ENCODE measurements at places on chromosomes 1 and 21.

GRCh38 chr1:180363246-180363995 lies 133.4 kb downstream of the LHX4 start:
- DNase-seq = no peak

DNA sequence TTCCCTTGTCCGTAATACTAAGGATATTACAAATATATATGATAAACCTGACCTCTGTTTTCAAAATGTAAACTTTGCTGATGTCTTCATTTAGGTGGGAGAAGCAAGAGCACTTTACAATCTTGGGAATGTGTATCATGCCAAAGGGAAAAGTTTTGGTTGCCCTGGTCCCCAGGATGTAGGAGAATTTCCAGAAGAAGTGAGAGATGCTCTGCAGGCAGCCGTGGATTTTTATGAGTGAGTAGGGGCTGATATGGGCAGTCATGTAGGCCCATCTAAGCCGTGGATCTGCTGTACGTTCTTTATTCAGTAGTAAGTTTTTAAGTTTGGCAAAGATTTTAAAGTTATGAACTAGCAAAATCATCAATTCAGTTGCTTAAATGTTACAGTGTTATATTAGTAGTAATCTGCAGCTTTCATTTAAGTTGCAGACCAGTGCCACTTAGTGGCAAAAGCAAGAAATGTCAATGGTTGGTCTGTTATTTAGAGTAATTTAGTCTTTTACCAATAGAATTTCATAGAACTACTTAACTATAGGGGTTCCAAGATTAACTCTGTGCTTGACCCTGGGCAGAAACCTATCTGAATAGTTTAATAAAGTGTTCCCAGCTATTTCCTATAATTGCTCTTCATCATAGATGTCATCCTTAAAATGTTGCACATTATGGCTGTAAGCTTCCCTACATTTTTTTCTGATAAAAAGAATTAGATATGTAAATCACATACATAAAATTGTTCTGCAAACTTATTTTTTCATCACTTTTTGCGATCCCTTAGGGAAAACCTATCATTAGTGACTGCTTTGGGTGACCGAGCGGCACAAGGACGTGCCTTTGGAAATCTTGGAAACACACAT lies 21.3 kb downstream of the GPSM2 start:
- peak; percentile 60 for DNase-seq

DNA sequence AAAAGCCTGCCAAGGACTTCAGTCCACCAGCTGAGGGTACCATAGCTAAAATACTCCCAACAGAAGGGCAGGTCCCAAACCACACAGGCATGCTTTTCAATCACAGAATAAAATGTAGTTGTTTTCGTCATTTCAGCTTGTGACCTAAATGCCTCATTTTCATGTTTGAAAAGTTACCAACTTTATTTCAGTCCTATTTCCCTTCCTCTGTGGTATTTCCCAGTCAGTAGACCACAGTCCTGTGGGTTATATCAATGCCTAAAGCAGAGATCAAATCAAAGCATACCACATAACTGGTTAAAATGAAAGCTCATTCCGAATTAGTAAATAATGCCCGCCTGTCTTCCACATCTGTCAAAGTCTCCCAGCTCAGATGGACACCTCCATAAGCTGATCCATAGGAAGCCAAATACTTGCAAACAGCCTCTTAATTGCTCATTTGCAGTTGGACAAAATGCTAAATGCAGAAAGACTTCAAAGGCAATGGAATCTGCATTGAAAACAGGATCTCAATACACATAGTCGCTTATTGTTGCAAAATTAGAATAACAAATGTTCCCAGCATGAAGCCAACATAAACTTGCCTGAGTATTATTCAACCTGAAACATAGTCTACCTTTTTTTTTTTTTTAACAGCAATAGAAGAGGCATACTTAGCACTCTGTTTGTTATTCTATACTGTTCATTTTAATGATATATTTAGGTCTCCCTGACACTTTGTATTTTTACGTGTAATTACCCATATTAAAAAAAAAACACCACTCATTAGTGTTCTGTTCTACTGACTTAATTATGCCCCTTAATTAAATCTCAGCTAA lies 53.9 kb downstream of the NR5A2 start:
- DNase-seq = no peak

DNA sequence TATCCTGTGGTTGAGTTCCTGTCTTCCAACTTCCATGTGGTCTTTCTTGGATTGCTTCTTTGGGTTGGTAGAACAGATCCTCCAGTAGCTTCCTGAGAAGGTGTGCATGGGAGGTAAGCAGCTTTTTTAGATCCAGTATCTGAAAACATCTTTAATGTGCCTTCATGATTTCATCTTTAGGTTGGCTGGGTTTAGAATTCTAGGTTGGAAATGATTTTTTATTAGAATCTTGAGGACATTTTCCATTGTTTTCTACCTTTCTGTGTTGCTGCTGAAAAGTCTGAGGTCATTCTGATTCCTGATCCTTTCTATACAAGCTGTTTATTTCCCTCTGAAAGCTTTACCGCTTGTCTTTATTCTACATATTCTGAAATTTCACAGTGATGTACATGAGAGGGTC lies 94.8 kb downstream of the PEX14 start:
- no peak for DNase-seq

GRCh38 chr1:228349701-228350171 lies 56.9 kb downstream of the TRIM11 start:
- DNase-seq = no peak

DNA sequence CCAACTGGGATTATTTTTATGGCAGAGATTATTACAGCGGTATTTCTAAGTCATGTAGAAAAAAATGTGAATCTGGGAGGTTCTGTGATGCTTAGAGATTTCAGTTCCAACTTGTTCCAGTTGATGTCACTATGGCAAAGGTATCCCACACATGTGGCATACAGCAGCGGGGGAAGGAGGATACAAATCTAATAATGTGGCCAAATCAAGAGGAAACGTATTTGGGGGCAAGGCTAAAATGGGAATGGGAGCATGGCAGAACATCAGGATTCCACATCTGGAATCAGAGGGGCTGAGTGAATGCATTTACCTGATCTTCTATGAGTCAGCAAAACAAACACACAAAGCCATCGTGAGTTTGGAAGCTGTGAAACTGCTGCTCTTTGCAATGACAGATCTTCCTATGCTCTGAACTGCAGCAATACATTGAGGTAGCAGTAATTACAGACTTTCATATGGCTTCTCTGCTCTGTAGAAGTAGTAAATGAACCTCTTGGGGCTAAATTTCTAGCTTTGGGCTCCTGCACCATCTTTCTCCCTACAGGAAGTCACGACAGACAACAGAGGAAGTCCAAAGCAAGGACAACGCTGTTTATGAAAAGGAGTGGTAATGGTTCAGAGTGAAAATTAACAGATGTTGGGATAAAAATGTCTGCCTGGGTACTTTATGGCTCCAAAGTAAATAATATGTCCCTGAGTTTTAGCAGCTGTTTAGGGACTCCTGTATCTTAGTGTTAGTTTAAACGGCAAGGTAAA lies 55.5 kb downstream of the GABPA start:
- peak; percentile 47 for DNase-seq

DNA sequence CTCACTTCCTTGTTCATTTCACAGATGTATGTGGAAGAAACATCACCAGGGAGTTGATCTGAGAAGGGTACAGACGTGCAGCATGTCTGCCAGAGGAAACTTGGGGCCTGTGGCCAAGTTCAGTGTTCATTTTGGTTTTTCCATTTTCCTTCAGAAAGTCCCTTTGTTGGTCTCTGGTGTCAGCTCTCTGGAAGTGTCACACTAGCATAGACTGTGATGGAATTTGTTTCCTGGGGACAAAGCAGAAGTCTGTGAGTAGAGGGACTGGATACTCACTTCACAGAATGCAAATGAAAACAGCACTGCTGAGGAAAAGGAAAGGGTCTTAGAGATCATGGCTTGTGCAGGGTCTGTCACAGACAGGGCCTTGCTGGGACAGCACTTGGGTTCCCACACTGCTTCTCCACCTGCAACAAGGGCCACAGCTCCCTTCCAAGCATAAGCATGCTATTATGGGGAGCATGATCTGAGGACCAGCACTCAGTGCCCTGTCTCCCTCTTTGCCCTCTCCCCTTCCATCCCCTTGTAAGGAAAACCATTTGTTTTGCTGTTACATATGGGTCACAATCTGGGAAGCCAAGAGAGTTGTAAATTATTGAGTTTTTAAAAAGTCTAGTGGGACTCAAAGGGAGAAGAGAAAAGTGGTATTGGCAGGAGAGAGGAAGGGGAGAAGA lies 31.4 kb upstream of the CD84 start:
- DNase-seq = no peak

DNA sequence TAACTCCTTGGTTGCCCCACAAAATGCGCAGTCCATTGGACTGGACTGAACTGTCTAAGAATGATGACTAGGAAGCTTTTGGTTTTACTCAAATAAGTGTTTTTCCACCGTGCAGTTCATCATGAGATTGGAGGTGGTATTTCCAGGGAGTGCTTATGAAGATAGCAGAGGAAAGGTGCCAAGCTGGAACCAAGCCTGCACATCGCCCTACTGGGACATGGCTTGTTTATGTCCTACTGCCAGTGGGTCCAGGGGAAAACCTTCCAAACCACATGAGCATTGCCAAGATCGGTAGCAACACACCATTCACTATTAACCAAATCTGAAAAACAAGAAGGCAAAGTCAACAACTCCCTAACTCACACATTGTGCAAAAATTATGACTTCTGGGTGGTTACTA lies 54.7 kb upstream of the DSCAM start:
- no peak for DNase-seq

GRCh38 chr1:69673321-69673720 lies 105.6 kb downstream of the LRRC7 start:
- no peak for DNase-seq

DNA sequence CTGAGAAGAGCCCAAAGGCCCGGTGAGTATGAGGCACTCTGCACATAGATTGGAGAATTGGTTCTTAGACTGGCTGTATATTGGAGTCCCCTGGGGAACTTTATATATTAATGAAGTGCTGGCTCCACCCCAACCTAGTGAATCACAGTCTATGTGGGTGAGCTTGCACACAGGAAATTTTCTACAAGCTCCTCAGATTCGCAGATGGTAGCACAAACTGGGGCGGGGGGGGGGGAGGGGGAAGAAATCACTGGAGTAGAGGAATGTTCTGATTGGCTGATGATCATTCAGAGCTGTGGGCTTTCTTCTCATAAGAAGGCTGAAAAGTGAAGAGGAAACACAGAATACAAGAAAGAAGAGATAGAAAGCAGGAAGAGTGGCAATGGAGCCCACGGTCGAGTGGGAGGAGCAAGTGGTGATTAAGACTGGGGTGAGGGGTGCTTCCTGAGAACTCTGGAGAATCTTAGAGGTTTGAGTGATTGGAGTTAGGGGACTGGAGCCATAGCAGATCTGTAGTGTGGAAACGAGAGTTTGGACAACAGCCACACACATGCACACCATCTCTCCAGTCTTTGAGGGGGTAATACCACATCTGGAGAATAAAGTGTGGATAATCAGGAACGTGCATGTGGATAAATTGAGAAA lies 465.9 kb upstream of the DAB1 start:
- no peak for DNase-seq

DNA sequence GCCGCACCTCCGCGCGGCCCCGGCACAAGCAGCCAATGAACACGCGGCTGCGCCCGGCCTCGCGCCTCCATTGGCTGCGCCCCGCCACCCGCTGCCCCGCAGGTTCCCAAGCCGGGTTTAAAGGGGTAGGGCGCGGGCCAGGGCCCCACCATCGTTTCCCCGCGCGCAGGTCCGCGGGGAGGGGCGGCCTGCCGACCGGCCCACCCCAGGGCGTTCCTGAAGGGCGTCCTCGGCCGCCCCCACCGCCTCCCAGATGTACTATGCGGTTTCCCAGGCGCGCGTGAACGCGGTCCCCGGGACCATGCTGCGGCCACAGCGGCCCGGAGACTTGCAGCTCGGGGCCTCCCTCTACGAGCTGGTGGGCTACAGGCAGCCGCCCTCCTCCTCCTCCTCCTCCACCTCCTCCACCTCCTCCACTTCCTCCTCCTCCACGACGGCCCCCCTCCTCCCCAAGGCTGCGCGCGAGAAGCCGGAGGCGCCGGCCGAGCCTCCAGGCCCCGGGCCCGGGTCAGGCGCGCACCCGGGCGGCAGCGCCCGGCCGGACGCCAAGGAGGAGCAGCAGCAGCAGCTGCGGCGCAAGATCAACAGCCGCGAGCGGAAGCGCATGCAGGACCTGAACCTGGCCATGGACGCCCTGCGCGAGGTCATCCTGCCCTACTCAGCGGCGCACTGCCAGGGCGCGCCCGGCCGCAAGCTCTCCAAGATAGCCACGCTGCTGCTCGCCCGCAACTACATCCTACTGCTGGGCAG lies at the start of gene OLIG1:
Gene OLIG1 (plus strand): TSS at position 148 of the 750 bp plus-strand sequence. CDS start 106 bp downstream, at position 254.
- DNase-seq = peak; percentile 43

DNA sequence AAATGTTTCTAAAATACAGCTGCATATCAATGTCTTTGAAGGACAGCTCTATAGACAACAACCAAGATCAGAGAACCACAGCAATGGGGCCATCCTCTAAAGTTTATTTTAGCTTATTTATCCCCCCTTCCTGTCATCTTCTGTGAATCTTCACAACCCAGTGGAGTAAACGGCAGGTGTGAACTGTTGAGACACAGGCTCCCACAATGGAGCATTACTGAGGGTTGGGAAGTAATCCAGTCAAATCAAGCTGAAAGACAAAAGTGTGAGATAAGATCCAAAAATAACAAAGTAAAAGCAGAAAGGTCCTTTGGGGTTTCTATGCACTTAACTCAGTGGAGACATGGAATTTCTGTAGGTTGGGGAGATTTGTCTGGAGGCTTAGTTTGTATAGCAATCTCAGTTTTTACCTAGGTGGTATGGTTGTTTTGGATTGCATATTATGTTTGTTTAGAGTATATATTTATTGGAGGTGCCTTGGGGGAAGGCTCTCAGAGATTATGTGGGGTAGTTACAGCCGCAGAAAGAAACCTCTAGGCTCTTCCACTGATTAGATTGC lies 286.9 kb upstream of the ADGRL2 start:
- no peak for DNase-seq

- no peak for DNase-seq
Observed at GRCh38 chr1:37556712-37557196, at the start of gene DNALI1. Gene DNALI1, plus strand, starts transcription at chr1:37556940. Its CDS starts 55 bp downstream, at chr1:37556995.

DNA sequence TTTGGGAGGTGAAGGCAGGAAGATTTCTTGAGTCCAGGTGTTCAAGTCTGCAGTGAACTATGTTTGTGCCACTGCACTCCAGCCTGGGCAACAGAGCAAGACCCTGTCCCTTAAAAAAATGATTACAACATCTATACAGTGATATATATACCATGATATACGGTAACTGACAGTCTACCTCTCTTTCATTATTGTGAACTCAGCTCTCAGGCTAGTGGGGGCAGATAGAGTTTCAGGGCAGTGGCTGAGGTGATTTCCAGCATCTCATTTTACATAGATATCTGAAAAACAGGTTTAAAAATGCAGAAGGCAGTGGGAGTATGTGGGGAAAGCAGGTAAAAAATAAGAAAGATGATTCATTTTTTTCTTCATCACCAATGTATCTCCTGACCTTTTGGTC lies 8.1 kb upstream of the NTNG1 start:
- DNase-seq = no peak

- DNase-seq = peak; percentile 73
Observed at GRCh38 chr1:202836623-202837403, 26.1 kb downstream of the PCAT6 start.

- no peak for DNase-seq
Observed at GRCh38 chr21:33055991-33056390, 13.9 kb upstream of the OLIG1 start.

GRCh38 chr1:218363141-218363540 lies 18.0 kb downstream of the TGFB2 start:
- DNase-seq = no peak

- DNase-seq = no peak
Observed at GRCh38 chr21:45421071-45421845, 16.3 kb downstream of the COL18A1 start.

- peak; percentile 68 for DNase-seq
Observed at GRCh38 chr1:1554926-1555915, 14.8 kb upstream of the TMEM240 start.

Measured in MV-4-11 (cell line).